ENCODE measurements at places on chromosomes 16 and 17. TPM values are rescaled to one million over a fixed set of nuclear protein-coding genes. Genes with fewer than 3 reads are reported as not detected.

CCDC102A gene
- total RNA-seq = 5.8 TPM

CXCL16 gene
- 16.3 TPM for total RNA-seq

CALB2 gene
- total RNA-seq = not detected

OR3A3 gene
- total RNA-seq = not detected

DNAAF8 gene
- not detected for total RNA-seq

ITGAX gene
- not detected for total RNA-seq

ST6GALNAC2 gene
- 62.2 TPM for total RNA-seq

HEATR9 gene
- total RNA-seq = not detected

SMTNL2 gene
- not detected for total RNA-seq

PPM1E gene
- under 0.01 TPM for total RNA-seq

ABCC3 gene
- 13.3 TPM for total RNA-seq

TEX19 gene
- not detected for total RNA-seq

GP2 gene
- not detected for total RNA-seq

SLC2A4 gene
- total RNA-seq = 0.56 TPM

KRT36 gene
- not detected for total RNA-seq

DNAH3 gene
- total RNA-seq = 0.56 TPM

WSCD1 gene
- total RNA-seq = not detected

MYH8 gene
- not detected for total RNA-seq

ACSM5 gene
- not detected for total RNA-seq

MOSMO gene
- 7.9 TPM for total RNA-seq

ZFPM1 gene
- 3.0 TPM for total RNA-seq

DPEP3 gene
- total RNA-seq = not detected

NPIPB9 gene
- 0.51 TPM for total RNA-seq

USP10 gene
- total RNA-seq = 59.7 TPM

CA7 gene
- total RNA-seq = not detected

RSAD1 gene
- 12.8 TPM for total RNA-seq

VASN gene
- total RNA-seq = 15.0 TPM

SRCIN1 gene
- not detected for total RNA-seq

KCNJ2 gene
- 0.42 TPM for total RNA-seq

CACNA1G gene
- total RNA-seq = 0.05 TPM

PRR15L gene
- total RNA-seq = 10.8 TPM

C17orf67 gene
- 0.21 TPM for total RNA-seq

LUC7L gene
- total RNA-seq = 37.3 TPM

MRPS7 gene
- 75.1 TPM for total RNA-seq

STAC2 gene
- total RNA-seq = not detected

LRRC36 gene
- not detected for total RNA-seq

CD7 gene
- total RNA-seq = not detected

NOD2 gene
- total RNA-seq = 5.6 TPM

SPSB3 gene
- 22.4 TPM for total RNA-seq

G6PC1 gene
- total RNA-seq = not detected

NPB gene
- total RNA-seq = 3.0 TPM

FBXO39 gene
- total RNA-seq = 0.07 TPM

PRKCB gene
- total RNA-seq = not detected

PSME3IP1 gene
- total RNA-seq = 47.8 TPM

HEATR3 gene
- 20.9 TPM for total RNA-seq

MT1E gene
- 549 TPM for total RNA-seq

HCRT gene
- total RNA-seq = not detected

MYH1 gene
- total RNA-seq = not detected

CACNG5 gene
- total RNA-seq = not detected

CYB5D1 gene
- total RNA-seq = 7.0 TPM
